Fibroblast of lung (primary cell): ENCODE measurements at places on chromosomes 2 and 18. TPM values are rescaled to one million over a fixed set of nuclear protein-coding genes. Genes with fewer than 3 reads are reported as not detected.

DNA sequence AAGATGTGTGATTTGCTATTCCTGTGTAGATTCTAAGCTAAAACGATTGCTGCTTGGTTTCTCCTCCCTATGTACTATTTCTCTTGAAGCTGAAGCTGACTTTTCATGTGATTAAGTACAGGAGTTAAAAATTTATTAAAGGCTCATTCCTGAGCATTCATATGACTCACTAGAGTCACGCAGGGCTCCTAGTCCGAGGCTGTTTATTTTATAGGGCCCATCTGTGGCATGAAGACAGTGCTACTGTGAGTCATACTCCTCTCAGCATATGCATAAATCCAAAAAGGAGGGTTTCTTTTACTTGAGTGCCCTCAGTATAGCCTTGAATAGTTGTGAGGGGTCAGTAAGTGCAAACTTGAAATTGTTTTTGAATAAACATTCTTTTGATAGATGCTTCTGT lies 378.8 kb downstream of the PTPRM start:
- peaks cover 9% of the 10 kb centered on the region for H3K4me1 ChIP-seq
- H3K36me3 ChIP-seq, result no peaks in the 10 kb centered on the region
- no peak overlapping the region for H3K27ac ChIP-seq
- H3K27me3 ChIP-seq, result no peaks in the 10 kb centered on the region
- peak; percentile 94 for DNase-seq
- no peak overlapping the region for H3K4me3 ChIP-seq

GRCh38 chr18:68854786-68855391 lies 57.0 kb downstream of the CCDC102B start:
- no peaks in the 10 kb centered on the region for H3K4me1 ChIP-seq
- DNase-seq, result no peak
- no peak overlapping the region for H3K4me3 ChIP-seq
- no peaks in the 10 kb centered on the region for H3K27me3 ChIP-seq
- no peak overlapping the region for H3K27ac ChIP-seq
- no peaks in the 10 kb centered on the region for H3K36me3 ChIP-seq

DNA sequence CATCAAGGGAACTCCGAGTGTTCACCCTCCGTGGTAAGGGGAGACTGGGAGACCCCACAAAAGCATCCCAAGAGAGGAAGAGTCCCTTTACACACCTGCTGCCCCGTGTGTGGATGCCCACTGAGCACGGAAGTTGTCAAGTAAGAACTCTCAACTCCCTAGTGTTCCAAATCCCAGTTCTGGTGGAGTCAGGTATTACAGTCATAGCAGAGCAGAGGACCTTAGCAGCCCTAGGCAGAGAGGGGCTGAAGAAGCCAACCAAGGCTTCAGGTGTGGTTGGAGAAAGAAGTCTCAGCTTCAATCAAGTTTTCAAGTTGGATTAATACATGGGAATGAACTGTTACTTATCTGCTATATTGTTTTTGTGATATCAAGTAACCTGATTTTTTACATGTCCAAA lies 512.5 kb downstream of the RNF144A start:
- no peak overlapping the region for H3K27ac ChIP-seq
- H3K4me3 ChIP-seq, result no peak overlapping the region
- H3K27me3 ChIP-seq, result no peaks in the 10 kb centered on the region

- peak overlapping the region; percentile 72 for H3K4me3 ChIP-seq
- H3K36me3 ChIP-seq, result no peaks in the 10 kb centered on the region
- H3K27me3 ChIP-seq, result no peaks in the 10 kb centered on the region
- peak; percentile 49 for DNase-seq
Measured at GRCh38 chr2:200308546-200309295, 2.2 kb downstream of the SPATS2L start.

DNA sequence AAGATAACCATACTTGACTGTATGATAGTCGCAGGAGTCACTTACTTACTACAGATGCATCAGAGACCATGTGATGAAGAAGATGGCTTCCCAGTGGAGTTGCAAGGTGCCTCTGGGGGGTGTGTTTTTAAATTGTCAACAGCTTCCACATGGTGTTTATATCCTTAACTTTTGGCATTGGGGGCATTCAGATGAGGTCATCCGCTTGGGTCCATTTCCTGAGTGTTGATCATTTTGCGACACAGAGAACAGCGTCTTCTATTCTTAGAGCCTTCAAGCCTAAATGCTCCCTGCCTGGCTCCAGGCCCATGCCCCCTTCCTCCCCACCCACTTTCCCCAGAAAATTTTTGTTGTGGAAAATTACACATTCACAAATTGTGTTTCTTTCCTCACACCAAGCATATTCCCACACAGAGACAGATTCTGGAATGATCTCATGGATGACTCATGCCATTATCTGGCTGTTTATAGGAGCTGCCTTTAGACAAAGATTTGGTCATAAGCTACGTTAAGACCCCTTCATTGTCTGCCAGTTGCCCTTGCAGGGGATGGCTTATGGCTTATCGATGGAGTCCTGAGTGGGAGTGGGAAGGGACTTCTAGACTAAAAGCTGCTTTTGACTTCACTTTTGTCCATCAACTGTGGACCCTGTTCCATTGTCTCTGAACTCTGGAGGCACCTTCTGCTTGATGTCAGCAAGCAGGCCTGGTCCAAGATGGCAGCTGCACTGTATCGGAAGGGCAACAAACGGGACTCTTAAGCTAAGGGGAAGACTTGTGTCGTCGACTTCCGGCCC lies 91.8 kb downstream of the CABLES1 start:
- no peaks in the 10 kb centered on the region for H3K36me3 ChIP-seq
- DNase-seq, result peak; percentile 94

DNA sequence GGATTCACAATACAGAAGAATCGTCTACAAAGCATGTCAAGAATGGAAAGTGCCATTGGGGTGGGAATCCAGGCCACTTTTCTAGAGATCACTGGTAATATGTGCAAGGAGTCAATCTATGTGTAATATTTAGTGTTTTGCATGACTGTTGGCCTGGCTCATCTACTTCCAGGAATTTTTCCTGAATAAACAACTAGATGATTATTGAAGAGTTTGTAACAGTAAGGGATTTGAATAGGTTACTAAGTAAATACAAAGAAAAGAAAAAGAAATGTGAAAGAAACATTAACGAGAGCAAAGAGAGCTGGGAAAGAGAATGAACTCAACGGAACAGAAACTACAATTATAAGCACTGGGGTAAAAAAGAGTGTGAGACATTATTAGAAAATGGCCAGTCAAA lies 406.0 kb downstream of the TGIF1 start:
- H3K4me3 ChIP-seq, result no peak overlapping the region
- H3K36me3 ChIP-seq, result no peaks in the 10 kb centered on the region
- H3K4me1 ChIP-seq, result peaks cover 2% of the 10 kb centered on the region

GAREM1 gene
- polyA plus RNA-seq, result 0.92 and 2.6 TPM in 2 replicates

DNA sequence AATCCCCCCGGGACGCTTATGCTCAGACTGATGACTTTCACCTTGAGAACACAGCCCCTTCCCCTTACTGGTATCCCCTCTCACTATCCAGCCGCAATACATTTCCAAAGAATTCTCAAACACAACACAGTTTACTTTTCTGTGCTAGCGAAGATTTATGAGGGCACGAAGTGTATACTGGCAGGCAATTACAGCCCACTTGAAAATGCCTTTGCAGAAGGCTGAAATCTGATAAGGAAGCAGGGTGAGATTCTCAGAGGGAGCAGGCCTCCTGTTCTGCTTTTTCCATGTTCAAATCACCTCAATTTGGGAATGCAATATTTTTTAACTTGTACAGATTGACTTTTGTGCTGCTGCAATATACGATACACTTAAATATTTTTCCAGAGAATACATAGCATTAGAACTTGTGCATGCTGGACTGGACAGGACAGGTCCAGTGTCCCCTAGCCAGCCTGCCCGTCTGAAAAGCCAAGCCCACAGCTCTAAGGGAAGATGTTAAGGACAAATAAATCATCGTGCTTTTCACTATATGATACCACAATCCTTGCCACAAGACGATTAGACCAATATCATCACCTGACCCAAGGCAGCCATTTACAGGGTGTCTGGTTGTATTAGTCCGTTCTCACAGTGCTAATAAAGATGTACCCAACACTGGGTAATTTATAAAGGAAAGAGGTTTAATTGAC lies 262.1 kb downstream of the EPHA4 start:
- no peak for DNase-seq
- no peak overlapping the region for H3K4me3 ChIP-seq
- no peaks in the 10 kb centered on the region for H3K4me1 ChIP-seq
- H3K27ac ChIP-seq, result no peak overlapping the region
- no peaks in the 10 kb centered on the region for H3K36me3 ChIP-seq

DNA sequence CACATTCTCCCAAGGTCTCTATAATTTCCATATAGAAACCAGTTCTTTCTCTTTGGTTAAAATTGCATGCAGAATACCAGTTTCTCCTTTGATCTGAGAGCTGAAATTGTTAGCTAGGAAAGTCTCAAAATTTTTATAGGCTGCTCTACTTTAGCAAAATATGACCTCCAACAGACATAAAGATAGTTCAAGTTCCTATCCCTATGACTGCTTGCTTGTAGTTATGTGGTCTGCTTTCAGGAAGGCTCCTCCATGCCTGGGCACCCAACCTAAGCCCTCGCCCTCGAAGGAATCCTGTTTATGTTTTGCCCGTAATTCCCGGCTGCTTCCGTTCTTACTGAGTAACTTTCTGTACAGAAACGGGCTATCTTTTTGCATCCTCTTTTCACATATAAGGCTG lies 28.0 kb upstream of the LTBP1 start:
- peaks cover 4% of the 10 kb centered on the region for H3K27me3 ChIP-seq
- no peak overlapping the region for H3K4me3 ChIP-seq
- no peaks in the 10 kb centered on the region for H3K4me1 ChIP-seq
- no peak overlapping the region for H3K27ac ChIP-seq

SLC9A4 gene
- not detected in 2 replicates for polyA plus RNA-seq

DNA sequence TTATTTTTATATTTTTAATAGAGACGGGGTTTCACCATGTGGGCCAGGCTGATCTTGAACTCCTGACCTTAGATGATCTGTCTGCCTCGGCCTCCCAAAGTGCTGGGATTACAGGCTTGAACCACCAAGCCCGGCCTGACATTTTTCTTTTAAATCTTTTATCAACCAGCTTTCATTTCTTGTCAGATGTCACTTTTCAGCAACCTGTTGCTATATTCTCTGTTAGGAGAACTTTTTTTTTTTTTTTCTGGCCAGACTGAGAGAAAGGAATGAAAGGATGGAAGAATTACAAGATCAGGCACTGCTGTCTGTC lies 146.3 kb downstream of the TGIF1 start:
- peaks cover 30% of the 10 kb centered on the region for H3K4me1 ChIP-seq
- no peak for DNase-seq
- H3K4me3 ChIP-seq, result peak overlapping the region; percentile 29
- no peaks in the 10 kb centered on the region for H3K27me3 ChIP-seq

- no peak overlapping the region for H3K4me3 ChIP-seq
- peak; percentile 44 for DNase-seq
- no peaks in the 10 kb centered on the region for H3K27me3 ChIP-seq
- H3K27ac ChIP-seq, result no peak overlapping the region
Measured at GRCh38 chr2:219073413-219074129, 12.8 kb upstream of the IHH start.

DNA sequence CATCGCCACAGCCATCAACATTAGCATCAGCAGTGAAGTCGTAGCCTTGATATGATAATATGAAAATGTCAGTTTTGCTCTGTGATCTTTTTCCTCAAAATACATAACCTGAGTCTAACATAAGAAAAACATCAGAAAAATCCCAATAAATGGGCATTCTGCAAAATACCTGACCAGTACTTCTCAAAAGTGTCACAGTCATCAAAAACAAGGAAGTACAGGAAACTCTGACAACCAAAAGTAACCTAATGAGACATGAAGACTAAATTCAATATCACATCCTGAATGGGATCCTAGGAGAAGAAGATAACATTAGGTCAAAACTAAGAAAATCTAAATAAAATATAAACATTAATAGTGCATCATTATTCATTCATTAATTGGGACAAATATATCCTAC lies 1731.0 kb downstream of the SUCLG1 start:
- H3K36me3 ChIP-seq, result no peaks in the 10 kb centered on the region
- H3K4me1 ChIP-seq, result no peaks in the 10 kb centered on the region
- DNase-seq, result no peak
- no peaks in the 10 kb centered on the region for H3K27me3 ChIP-seq

C1QL2 gene
- polyA plus RNA-seq, result not detected in 2 replicates

GRCh38 chr18:69935319-69936190 lies 12.1 kb downstream of the CD226 start:
- H3K4me3 ChIP-seq, result no peak overlapping the region
- no peaks in the 10 kb centered on the region for H3K4me1 ChIP-seq
- H3K27me3 ChIP-seq, result no peaks in the 10 kb centered on the region
- no peaks in the 10 kb centered on the region for H3K36me3 ChIP-seq

DNA sequence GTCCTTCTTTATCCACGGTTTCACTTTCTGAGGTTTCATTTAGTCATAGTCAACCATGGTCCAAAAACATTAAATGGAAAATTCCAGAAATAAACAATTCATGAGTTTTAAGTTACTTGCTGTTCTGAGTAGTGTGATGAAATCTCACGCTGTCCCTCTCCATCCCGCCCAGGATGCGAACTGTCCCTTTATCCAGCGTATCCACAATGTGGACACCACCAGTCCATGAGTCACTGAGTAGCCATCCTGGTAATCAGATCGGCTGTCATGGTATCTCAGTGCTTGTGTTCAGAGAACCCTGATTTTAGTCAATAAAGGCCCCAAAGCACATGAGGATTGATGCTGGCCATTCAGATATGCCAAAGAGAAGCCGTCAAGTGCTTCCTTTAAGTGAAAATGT lies 3.7 kb downstream of the SP140L start:
- no peaks in the 10 kb centered on the region for H3K4me1 ChIP-seq
- peak; percentile 39 for DNase-seq
- H3K27ac ChIP-seq, result no peak overlapping the region
- no peak overlapping the region for H3K4me3 ChIP-seq

DNA sequence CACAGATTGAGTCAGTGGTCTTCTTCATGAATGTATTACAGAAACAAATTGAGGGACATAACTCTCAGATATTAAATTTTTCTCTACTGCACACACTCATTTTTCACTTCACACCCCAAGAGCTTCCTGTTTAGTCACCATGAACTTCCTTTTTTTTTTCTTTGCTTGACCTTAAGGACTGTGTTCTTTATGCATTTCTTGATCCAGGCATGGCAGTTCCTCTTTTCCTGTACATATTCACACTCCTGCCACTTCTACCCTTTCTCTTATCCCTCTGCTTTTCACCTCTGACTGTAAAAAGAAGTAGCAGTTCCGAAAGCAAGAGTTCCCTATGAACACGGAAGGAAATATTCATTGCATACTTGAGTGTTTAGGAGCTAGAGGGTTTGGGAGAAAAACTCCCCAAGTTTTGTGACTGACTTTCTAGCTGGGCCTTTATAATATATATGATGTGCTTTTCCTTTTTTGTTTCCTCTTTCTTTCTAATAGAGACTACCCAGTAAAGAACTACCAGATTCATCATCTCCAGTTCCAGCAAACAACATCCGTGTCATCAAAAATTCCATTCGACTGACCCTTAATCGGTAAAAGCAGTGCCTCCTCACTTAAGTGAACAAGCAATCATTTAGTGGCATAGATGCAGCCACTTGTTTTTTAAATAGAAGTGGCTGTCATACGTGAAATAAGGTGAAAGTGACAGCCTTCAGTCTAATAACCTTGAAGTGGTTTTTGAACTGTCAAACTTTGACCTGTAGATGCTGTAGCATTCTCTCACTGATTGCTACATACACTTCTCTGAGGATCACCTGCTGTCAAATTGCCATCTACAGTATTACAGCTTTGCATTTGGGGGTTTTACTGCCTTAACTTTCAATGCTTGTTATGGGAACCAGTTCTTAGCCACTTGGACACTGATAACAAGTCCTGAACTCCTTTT lies 40.8 kb downstream of the PAPOLG start:
- no peak overlapping the region for H3K4me3 ChIP-seq
- H3K27me3 ChIP-seq, result no peaks in the 10 kb centered on the region
- H3K27ac ChIP-seq, result no peak overlapping the region
- H3K36me3 ChIP-seq, result peaks cover 1% of the 10 kb centered on the region

GRCh38 chr2:136081582-136082210 lies 36.3 kb downstream of the CXCR4 start:
- no peaks in the 10 kb centered on the region for H3K4me1 ChIP-seq
- H3K27me3 ChIP-seq, result no peaks in the 10 kb centered on the region
- no peaks in the 10 kb centered on the region for H3K36me3 ChIP-seq
- H3K27ac ChIP-seq, result no peak overlapping the region
